ENCODE measurements at places on chromosomes 11 and 22.

DNA sequence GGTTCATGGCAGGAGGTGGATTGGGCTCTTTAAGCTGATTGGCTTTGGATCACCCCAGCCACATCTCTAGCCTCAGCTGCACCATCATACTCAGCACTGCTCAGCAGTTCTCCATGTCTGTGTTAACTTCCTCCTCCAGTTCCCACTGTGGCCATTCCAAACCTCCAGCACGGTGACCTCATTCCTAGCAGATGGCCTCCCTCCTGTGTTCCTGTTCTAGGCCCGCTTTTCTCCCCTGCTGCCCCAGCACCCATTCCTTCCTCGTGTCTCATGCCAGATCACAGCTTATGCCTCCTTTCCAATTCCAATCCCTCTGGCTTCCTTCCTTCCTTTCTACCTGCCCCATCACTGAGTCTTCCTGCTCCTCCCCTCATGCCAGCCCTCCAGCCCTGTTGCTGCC, 96.1 kb downstream of the MICAL2 start:
- DNase-seq: no peak

GRCh38 chr11:86702220-86702983, 30.0 kb upstream of the ME3 start:
- no peak for DNase-seq

DNA sequence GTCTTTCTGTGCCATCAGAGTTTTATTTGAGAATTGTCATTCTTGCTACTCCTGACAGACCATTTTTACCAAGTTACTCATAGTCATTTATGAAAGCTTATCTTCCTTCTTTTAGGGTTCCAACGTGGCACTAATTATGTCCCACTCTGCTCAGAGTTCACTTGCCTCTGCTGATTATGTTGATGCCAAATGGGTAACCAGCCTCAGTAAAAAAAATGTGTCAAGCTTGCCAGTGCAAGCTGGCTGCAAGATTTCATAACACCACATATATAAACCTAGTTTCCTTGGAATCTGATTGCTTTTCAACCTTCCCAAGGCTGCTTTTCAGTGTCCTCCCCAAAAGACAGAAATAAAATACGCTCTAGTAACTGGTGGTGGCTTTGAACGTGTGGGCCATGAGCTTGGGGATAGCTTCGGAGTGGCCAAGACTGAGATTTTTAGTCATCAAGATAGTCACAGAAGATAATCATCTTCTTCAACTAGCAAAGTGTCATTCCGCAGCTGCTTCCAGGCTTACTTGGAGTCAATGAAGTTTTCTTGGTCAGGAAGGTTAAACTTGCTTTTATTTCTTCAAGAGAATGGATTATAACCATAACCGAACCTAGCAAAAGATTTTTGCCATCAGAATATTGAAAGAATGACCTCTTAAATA, 29.5 kb upstream of the APOA1 start:
- DNase-seq: no peak

GRCh38 chr11:11016943-11017342, 159.1 kb upstream of the ZBED5 start:
- no peak for DNase-seq

Measured in forelimb muscle (tissue), 1 donor.